NCI-H1417 treated with DMSO at 0.1 percent for 48 hours (cell line): ENCODE measurements at places on chromosomes 12 and 14.
A peak's percentile ranks its signal among the peaks of the same experiment; 100 is the strongest.

- DNase-seq = no peak
These were observed 39.4 kb downstream of the MAP1LC3B2 start for GRCh38 chr12:116598311-116599284.

- DNase-seq = no peak
These were observed 636 bp downstream of the GOLGA3 start for GRCh38 chr12:132827763-132828703.

DNA sequence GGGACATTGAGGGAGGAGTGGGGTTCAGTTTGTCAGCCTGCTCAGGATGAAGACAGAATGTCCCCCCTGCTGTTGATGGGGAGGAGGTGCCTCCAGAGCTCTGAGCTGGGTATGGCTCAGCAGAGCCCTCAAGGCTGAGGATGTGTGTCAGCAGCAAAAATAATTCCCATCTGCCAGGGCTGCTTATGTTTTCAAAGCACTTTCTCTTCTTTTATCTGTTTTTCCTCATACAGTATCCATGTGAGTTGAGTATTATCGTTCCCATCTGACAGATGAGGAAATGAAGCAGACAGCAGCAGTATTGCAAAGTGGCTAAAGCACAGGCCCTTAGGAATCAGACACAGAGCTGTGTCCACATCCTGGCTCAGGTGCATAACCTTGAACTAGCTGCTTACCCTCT, 94.1 kb downstream of the SLC8A3 start:
- no peak for DNase-seq

GRCh38 chr14:93315575-93315974, 17.3 kb downstream of the BTBD7 start:
- no peak for DNase-seq

DNA sequence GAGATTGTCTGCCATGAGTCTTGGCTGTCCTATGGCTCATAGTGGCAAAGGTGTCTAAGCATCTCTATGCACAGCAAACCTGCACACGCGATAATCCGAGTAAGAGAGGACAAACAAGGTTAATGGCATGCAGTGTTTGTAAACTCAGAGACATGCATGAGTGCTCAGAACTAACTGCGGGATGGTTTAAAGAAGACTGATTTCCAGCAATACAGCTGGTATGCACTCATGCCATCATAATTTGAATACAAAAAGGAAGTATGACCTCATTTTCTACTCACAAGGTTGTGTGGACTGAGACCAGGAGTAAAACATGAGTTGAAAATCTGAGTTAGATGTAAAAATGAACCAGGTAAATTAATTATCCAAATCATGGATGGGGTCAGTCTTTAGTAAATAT, 16.6 kb upstream of the TCP11L2 start:
- DNase-seq = no peak

DNA sequence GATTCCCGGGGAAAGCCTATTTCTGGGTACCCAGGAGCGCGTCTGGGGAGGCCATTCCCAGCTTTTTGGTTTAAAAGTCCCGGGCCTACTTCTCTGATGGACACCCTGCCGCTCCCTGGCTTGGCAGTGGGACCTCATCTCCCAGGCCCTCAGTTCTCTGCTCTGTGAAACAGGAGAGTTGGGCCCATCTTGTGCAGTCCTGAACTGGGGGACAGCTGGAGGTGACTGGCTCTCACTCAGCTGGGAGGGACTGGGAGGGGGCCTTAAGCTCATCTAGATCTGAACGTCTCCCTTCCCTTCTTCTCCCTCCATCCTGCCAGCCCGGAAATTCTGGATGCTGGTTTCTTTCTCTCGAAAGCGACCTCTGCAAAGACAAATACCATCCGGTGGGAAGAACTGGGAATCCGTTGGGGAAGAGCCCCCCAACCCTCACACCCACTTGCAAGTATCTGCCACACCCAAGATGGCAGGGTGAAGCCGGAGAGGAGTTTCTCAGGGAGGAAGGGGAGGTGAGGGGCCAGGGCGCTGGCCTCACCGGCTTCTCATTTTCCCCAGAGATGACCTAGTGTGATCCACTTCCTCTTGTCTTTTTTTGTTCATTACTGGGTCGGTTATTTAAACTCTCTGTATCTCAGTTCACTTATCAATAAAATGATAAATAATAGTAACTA, 1.4 kb downstream of the RIN3 start:
- no peak for DNase-seq

GRCh38 chr12:56836317-56836716, 73.2 kb downstream of the HSD17B6 start:
- DNase-seq = no peak

- no peak for DNase-seq
These were observed 5.0 kb upstream of the RAB21 start for GRCh38 chr12:71749666-71750065.

DNA sequence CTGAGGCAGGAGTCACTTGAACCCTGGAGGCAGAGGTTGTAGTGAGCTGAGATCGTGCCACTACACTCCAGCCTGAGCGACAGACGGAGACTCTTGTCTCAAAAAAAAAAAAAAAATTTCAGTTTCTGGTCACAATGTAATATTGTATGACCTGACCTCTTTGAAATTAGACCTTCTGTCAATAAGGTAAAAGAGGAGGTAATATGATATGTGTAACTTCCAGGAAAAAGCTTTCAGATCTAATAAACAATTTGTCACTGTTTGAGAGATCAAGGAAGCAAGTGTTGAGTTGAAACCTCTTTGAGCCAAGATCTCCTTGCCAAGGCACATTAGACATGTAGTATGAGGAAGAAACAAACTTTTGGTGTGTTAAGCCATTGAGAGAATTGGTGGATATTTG, 101.7 kb upstream of the ATF7IP start:
- no peak for DNase-seq

DNA sequence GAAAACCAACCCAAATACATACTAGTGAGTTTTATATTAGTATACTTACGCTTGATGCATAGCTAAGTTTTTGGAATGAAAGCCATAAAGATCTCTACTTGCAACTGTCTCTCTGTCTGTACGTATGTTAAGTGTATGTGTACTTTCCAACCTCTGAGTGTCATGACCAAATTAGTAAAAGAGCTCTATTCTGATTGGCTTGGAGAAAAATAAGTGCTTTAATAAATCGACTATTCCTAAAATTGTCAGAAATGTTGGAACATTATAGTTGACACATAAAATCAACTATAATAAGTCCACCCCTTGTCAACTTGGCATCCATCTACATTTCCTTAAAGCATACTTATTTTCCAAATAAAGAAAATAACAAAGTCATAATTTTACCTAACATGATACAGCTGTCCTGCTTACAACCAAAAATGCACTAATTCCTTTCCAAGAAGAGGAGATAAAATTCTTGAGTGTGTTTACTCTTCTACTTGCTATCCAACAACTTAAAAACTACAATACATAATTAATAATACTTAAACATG, 507.4 kb upstream of the ATP2B1 start:
- no peak for DNase-seq

- DNase-seq = no peak
These were observed 17.0 kb downstream of the NID2 start for GRCh38 chr14:52051871-52052270.

DNA sequence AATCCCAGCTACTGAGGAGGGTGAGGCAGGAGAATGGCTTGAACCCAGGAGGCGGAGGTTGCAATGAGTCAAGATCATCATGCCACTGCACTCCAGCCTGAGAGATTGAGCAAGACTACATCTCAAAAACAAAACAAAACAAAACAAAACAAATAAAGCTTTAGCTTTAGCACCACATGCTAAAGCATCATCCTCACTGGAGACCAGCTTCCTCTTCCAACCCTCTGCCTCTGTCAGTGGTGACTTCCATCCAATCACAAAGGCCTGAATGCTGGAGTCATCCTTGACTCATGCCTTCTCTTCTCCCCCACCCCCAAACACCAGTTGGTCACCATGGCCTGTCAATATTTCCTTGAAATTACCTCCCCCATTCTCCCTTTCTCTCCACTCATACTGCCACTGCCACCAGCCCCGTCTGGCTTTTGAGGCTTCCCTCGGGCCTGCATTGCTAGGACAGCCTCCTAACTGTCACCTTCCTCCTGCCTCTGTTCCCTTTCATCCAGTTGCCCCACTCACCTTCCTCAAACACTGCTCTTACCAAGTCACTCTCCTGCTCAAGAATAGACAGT, 1.4 kb downstream of the ZNF385A start:
- no peak for DNase-seq

DNA sequence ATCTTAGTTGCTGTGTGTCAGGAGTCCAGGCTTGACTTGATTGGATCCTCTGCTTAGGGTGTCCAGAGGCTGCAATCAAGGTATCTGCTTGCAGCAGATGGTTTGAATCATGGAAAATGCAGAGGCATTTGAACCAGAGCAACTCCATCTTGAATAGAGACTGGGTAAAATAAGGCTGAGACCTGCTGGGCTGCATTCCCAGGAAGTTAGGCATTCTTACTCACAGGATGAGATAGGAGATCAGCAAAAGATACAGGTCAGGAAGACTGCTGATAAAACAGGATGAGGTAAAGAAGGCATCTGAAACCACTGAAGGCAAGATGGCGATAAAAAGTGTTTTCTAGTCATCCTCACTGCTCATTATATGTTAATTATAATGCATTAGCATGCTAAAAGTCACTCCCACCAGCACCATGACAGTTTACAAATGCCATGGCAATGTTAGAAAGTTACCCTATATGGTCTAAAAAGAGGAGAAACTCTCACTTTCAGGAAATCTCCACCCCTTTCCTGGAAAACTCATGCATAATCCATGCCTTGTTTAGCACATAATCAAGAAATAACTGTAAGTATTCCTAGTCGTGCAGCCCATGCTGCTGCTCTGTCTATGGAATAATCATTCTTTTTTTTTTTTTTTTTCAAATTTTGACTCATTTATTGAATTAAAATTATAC, 218.3 kb upstream of the CPNE8 start:
- DNase-seq = no peak

DNA sequence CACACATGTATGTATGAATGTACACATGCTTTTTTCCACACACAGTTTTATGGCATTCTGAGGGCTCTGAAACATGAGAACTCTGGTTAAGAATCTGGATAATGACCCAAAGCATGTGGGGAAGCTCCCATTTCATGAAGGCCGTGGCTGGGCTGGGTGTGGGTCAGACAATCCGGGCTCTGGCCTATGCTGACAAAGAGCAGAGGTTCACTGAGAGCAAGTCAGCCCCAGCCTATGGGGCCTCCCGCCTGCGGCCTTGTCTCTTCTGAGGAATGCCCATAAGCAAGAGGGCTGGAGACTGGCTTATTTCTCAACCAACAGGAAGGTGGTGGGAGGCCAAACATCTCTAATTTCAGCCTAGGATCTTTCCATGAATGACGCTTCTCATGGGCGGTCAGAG, 8.5 kb downstream of the MYH6 start:
- DNase-seq = no peak

DNA sequence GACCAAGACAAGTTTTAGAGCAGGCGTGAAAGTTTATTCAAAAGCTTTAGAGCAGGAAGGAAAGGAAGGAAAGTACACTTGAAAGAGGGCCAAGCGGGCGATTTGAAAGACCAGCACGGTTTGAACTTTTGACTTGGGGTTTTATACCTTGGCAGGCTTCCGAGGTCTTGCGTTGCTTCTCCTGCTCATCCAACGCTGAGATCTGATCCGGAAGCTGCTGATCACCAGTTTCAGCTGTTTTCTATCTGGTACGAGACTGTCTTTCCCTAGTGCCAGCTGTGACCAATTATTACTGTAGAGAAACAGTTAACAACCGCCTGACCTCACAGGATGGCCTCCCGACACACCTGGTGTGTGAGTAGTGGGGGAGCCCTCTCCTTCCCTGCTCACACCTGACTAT, 20.6 kb upstream of the SNRPF start:
- no peak for DNase-seq

DNA sequence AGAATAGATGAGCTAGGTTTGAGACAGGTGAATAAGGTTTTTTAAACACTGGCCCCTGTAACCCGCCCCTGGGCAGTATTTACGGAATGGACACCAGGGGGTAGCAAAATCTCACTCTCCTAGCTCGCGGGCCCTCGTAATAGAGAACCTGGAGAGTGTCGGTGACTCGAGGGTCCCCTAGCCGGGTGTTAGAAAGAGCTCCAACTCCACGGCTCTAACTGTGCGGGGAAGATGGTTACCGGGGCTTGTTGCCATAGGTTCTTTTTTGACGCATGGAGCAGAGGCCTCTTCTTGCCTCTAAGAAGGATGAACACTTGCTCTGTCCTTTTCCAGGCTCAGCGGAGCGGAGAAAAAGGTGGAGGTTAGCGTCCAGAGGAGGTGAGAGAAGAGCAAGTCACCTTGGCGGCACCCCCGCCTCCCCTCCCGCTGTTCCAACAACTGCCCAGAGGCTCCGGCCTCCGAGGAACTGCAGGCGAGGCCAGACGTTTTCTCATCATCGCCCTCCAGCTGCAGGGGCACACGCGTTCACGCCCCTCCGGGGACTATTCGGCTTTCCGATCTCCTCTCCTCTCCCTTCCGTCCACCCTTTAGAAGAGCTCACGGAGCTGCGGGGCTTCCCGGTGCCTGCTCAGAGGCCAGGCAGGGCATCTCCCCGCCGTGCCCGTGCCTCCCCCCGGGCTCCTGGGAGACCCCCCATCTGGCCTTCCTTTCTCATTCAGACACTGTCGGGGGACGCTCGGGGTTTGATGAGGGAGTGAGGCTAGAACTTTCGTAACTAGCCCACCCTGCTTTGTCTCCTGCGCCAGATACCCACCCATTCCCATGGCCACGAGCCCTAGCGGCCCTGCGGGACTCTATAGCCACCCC, 1.4 kb upstream of the ARHGEF40 start:
- DNase-seq = peak; percentile 75

DNA sequence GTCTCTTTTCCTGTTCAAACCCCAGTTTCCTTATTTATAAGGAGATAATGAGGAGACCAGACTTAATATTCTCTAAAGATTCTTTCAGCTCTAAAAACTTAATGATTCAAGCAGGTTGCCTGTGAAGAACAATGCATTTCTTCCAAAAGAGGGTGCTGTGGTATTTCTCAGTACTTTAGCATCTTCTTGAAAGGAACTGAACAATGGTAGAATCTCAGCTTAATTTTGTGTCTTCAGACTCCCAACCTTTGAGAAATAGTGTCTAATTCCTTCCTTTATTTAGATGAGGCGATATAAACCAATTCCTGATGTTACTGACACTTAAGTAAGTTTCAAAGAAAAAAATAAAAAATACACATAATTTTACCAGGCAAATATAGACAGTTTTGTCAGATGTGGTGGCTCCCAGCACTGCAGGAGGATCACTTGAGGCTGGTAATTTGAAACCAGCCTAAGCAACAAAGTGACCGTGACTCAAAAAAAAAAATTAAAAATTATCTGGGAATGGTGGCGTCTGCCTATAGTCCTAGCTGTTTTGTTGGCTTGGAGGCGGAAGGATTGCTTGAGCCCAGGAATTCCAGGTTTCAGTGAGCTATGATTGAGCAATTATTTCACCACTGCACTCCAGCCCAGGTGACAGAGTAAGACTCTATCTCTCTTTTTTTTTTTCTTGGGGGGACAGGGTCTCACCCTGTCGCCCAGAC, 76.9 kb upstream of the PSMA6 start:
- no peak for DNase-seq

GRCh38 chr12:84860718-84861117, 51.9 kb downstream of the SLC6A15 start:
- DNase-seq = no peak

GRCh38 chr12:93060666-93061472, 131.8 kb upstream of the EEA1 start:
- DNase-seq = no peak
